ENCODE measurements at places on chromosomes 7 and 10.

GRCh38 chr7:16433568-16434122 lies 12.3 kb upstream of the CRPPA start:
- no peak for DNase-seq

DNA sequence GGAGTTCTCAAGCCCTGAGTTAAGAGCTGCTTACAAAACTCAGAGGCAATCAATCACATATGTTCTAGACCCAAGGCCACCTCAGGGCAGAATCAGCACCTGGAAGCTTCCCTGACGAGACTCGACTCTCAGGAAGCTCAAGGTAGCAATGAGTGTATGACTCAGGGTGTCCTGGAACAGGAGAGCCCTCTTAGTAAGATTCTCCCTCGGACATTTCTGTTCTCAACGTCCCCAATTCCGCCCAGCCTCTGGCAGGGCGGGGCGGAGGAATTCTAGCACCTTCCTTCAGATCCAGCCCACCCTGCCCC lies 39.6 kb upstream of the PROSER2 start:
- no peak for DNase-seq

DNA sequence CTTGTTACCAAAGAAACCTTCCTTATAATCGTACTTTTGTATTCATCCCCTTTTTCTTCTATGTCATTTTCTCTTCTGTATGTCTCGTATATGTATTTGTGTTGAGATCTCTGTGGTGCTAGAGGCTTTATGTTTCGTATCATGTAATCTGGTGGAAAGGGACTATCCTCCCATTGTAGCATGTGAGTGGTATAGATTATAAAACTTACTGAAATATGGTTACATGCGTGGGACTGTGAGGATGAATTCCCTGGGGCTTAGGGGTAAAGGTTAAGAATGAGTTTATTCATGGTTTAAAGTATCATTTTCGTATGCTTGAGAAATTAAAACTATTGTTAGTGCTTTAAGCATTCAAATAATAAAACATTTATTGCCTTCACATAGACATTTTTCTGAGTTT lies 141.9 kb downstream of the ANKRD7 start:
- no peak for DNase-seq

DNA sequence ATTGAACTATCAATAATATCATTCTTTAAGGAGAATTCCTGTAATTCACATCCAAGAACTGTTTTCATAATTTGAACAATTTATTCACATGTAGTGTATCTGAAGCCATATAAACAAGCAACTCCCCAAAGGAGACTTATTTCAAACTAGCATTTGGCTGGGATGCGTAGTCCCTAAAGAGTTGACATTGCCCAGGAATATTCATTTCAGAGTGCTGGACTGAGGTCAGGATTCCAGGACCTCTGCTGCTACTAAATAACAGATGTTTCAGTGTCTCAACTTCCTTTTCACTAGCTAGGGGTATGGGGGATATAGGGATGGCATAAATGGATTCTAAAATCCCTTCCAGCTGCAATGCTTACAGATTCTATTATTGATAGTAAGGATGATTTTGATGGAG lies 177.0 kb downstream of the TSPAN12 start:
- DNase-seq, result peak; percentile 24

DNA sequence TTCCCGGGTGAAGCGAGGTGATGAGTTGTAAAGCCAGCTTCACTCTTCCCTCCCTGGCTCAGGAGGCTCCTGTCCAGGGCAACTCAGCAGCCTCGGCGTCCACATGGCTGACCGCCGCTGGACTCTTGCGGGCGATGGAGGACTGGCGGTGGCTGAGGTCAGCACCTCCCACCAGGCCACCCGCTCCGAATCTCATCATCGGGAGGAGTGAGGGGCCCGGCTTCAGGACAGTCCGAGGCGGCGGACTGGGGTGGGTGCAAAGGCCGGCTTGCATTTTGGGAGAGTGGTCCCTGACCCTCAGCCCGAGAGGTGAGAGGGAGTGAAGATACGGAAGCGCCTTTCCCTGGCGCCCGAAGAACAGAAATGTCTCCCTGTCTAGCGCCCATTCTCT lies 759 bp downstream of the DNAJB12 start:
- no peak for DNase-seq

DNA sequence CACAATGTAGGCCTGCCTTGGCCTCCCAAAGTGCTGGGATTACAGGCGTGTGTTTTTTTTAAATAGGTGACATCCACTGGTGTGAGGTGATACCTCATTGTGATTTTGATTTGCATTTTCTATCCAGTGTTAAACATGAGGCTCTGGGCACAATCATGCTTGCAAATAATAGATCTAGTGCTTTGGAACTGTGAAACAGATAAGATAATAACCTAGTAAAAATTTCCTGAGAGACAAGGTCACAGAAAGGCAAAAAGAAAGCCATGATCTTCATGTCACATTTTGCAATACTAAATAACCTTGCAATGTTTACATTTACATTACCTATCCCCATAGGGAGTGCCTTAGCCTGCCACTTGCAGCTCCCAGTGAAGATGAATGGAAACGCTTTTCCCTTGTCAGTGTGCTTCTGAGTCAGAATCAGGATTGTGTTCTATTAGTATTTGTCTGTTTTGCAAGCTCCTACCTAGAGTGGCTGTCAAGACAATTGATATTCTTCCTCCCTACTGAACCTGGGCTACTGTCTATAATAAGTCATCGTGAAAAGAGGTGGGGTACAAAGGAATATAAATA lies 256.5 kb downstream of the PHTF2 start:
- DNase-seq, result no peak

GRCh38 chr10:69092959-69093850 lies 5.3 kb downstream of the SRGN start:
- DNase-seq, result peak; percentile 56

DNA sequence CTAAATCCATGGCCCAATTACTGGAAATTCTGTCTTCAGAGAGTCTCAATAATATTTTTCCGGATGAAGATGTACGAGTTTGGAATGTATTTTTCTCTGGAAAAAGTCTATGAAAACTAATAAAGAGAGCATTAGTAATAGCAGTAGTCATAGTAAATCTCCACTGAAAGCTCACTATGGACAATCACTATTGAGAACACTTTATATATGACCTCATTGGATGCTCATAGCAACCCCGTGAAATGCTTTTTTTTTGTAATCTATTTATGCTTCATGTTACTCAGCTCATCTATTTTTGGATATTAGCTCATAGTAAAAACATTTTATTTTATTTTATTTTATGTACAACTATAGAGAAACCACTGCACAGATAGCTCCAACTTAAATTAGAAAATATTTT lies 94.3 kb upstream of the MYO3A start:
- DNase-seq, result no peak

DNA sequence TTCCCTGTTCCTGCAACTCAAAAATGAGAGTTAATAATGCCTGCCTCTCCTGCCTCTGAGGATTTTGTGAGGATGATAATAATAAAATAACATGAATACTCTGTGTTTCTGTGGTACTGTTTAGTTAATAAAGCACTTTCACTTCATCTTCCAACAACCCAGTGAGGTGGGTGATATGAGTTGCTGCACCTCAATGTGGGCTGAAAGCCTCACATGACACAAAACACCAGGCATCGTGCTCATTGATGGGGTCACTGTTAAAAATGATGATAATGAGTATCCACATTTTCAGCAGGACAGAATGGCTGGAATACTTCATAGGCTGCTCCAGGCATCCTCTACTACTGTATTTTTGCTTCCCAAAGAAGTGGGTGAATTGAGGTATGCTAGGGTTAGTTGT lies 222.8 kb upstream of the NRP1 start:
- no peak for DNase-seq

DNA sequence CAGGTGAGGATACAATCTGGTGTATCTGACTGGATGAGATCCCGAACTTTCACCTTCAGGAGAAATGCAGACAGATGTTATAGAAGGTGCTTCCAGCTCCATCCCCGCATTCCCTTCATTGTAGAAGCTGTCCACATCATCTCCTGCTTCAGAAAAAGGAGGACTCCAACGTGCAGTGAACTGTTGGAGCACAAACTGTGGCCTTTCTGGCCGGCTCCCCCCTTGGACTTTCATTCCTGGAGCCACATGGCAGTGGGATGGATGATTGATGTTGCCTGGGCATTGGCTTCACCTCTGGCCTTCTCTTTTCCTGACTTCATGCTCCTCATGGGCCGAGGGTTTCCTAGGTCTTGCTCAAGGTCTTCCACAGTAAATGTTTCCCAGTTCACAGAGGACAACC lies 29.6 kb upstream of the ZNF273 start:
- DNase-seq, result no peak
